ENCODE measurements at places on chromosomes 12 and 14.

DNA sequence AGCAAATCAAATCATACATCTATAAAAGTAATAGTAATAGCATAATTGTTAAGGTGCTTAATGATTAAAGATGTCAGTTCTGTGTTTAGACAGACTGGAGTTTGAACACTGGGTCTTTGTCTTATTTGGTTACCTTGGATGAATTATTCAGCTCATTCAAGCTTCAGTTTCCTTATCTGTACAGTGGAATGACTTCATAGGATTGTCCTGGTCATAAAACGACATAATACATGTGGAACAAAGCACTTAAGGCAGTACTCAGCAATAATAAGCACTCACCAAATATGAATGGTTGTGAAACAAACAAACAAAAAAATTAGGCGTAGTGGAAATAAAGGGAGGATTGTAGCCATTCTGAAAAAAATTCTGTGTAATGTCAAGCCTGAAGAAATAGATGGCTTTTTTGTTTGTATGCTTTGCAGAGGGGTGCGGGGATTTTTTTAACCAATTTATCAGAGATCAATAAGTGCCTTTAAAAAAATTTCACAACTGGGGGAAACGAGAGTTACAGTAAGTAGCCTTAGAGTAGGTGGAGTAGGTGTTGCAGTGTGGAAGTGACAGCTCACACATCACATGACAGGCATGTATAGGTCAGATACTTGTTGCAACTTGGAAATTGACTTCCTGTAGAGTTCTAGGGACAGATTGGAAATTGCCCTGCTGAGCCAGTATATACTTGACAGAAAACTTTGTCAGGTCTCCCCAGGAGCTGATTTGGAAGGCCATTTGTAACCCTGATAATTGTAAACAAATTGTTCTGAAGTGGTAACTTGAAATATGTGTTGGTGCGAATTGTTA is 157.7 kb downstream of the SLC15A5 start:
- no peak for DNase-seq

GRCh38 chr12:123767613-123768012 is 5.5 kb downstream of the DNAH10 start:
- DNase-seq, result no peak

- DNase-seq, result no peak
Measured at GRCh38 chr12:52127683-52128450, 48.4 kb downstream of the SMIM41 start.

DNA sequence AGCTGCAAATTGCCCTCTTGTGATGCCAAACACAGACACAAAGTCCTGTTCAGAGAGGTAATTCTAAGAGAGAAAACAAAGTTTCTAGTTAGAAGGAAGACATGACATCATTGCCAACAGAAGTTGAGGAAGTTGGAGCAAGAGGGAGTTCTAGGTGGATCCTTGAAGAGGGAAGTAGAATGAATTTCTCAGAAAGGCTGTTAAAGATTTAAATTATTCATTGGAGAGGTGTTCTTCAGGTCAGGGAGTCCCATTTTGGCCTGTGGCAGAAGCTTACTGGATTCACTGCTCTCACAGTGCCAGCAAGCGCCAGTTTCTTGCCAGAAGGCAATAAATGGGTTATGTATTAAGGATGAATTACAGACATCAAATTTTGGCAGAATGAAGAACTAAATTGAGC is 15.3 kb downstream of the TSFM start:
- no peak for DNase-seq

DNA sequence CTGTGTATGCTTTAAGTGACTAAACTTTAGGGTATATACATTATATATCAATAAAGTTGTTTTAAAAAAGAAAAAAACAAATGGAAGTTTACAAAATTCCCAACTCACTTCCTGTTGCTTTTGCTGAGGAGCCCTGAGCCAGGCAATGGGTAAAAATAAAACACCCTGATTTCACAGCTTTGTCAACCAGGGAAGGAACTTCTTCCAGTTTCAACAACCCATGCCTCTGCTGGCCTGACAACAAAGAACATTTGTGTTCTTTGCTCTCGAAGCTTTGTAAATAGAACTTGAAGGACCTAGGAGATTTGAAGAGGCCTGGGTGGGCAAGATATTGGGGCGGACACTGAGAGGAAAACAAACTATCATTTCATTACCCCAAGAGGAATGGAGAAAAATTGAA is 141.2 kb upstream of the NOS1 start:
- no peak for DNase-seq

DNA sequence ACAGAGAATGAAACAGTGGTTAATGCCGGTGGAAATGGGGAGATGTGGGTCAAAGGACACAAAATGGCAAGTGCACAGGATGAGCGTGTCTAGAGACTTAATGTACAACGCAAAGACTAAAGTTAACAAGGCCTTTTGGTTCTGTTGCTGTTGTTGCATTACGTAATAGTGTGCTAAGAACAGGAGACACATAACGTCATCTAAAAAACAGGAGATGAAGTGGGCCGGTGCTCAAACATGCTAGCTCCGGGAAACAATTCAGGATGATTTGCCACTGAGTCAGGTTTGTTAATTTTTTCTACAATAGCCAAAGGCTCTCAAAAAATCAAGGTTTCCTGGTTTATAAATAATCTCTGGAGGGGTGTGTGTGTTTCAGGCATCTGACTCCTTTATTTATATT is 55.5 kb downstream of the ETV6 start:
- no peak for DNase-seq
